HFFc6 (cell line): ENCODE measurements at places on chromosomes 3 and 15. TPM values are rescaled to one million over a fixed set of nuclear protein-coding genes. Genes with fewer than 3 reads are reported as not detected.

GRCh38 chr3:154235330-154235729 is 89.0 kb downstream of the DHX36 start:
- no peak for DNase-seq

Gene LEKR1
- total RNA-seq = 0.36 to 1.0 TPM (median 0.53 TPM) in 3 replicates

DNA sequence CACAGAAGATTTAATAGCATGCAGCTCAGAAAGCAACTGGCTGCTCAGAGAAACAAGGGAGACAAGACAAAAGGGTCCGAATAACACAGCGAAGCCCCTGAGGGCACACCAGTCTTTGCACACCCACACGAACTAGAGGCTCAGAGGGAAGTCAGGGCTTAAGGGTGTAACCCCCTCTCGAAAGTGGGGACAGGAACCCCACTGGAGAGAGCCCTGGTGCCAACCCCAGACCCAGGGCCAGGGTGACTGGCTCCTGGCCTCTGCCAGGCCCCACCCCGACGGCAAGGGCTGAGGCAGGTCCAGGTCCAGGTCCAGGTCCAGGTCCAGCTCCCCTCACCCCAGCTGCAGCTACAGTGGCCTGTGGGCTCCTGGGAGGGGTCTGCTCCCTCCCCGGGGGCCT is 10.5 kb upstream of the PRR23E start:
- no peak for DNase-seq

- no peak for DNase-seq
Observed at GRCh38 chr3:138139691-138140090, 7.5 kb upstream of the A4GNT start.

DNA sequence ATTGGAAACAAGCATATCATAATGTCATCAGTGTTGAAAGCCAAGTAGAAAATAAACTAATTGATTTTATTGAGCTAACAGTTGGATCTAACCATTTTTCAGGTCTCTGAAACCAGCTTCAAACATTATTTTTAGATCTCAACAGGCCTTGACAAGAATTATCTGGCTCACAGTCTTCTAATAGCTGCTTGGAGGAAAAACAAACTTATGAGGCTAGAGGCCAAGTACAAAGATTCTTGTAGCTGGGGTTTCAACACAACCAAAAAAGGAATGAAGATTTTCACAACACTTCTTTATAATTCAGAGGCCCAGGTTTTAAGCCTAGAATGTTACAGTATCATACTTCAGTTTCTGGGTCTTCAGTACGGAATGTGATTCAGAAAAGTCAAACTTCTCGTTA is 3.7 kb downstream of the SETMAR start:
- no peak for DNase-seq

DNA sequence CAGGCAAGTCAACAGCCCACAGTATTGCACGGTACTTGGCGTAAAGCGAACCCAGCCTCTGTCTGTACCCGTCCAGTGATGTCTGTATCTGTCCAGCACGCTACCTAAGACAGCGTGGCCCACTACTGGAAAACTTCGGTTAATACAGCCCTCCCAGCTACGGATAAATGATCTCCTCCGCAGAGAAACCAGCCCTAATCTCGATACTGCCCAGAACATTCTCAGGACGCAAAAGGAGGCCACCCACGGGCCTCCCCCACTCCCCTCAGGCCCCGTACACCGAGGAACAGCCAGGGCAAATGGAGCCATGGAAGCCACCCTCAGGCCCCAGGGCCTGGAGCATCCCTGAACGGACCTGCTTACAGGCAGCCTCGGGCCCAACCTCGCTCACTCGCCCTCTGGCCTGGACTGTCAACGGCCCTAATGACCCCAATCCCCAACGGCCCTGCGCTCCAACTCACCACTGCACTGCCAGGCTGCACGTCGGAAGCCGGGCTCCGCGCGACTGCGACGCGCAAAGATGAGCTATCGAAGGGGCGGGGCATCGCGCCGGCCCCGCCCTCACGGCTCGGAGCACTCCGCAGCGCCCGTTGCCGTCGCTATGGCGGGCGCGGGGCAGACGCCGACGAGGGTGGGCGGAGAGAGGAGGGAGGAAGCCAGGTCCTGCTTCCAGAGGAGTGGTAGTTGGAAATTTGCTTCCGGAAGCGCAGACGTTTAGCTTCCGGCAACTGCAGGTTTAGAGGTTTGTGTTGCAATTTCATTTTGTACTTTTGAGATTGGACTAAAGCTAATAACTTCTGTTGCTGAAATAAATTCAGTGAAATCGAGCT is at the start of gene SKIC8:
TSS of gene SKIC8 (minus strand) at position 509 of the 830 bp plus-strand sequence. CDS start 3,923 bp downstream, outside the sequence.
- DNase-seq = peak; percentile 86

Gene LRCH3
- total RNA-seq = 41.1 and 44.7 TPM in 2 replicates
